ENCODE measurements at places on chromosomes 13 and 19.

GRCh38 chr13:99214232-99214631 lies 13.6 kb downstream of the UBAC2 start:
- DNase-seq = no peak

DNA sequence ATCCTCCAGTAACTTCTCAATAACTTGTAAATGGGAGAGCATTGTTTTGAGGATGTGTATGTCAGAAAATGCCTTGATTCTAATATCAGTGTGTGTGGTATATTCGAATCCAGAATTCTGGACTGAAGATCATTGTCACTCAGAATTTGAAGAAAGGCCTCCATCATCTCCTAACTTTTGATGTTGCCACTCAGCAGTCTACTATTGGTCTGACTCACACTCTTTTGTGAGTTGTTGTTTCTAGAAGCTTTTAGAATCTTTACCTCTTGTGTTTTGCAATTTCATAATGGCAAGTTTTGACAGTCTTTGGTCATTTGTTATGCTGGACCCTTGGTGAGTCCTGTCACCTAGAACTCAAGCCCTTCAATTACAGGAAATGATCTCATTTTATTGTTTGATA lies 77.0 kb downstream of the RUBCNL start:
- no peak for DNase-seq

GRCh38 chr13:75256922-75257321 lies 225.0 kb downstream of the TBC1D4 start:
- DNase-seq = no peak

DNA sequence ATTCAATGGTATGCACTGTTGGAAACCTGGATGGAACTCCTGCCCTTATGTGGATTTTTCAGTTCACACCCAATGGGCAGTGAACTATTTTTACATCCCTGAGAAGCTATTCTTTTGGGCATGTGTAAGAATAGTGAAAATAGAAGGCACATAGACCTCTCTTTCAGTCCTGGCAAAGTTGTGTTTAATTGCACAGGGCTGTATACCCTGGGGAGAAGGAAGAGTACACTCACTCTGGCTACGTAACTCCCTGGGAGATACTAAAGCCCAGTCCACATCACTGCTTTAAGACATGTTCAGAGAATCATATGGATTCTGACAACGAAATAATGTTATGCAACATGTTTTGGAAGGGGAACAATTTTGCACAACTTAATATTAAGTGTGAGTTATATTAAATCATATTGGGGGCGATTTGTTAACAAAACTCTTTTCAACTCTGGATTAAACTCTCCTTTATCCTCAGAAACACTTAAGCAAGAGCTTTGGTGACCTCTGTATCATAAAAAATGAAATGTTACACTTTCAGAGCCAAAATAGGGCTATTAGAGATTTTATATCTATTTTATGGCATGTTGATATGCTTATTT lies 166.1 kb downstream of the DCT start:
- DNase-seq = no peak

GRCh38 chr19:10151521-10151920 lies 31.8 kb upstream of the EIF3G start:
- no peak for DNase-seq

GRCh38 chr19:3154957-3155736 lies 19.3 kb downstream of the GNA15 start:
- DNase-seq = peak; percentile 71

DNA sequence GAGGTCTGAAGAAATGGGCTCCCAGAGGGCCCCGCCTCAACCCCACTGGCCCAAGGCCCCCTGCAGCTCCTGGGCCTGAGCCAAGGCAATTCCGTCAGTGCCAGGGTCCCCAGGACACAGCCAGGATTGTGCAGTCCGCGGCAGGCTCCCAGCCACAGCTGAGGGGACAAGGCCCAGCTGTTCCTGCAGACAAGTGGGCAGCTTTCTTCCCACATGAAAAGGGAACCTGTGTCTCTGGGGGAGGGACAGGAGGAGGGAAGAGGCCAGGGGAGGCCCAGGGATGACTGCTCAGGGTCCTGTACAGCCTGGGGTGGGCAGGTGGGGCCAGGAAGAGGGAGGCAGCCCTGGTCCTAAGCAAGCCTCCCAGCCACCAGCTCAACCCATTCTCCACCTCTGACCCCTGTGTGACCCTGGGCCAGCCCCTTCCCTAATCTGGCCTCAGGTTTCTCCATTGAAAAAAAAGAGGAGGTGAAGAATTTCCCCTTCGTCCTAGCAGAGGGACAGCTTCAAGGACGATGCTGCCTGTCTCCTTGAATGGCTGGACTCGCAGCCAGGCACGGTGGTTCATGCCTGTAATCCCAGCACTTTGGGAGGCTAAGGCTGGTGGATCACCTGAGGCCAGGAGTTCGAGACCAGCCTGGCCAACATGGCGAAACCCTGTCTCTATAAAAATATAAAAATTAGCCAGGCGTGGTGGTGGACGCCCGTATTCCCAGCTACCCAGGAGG lies 20.5 kb upstream of the VSTM2B start:
- DNase-seq = no peak

DNA sequence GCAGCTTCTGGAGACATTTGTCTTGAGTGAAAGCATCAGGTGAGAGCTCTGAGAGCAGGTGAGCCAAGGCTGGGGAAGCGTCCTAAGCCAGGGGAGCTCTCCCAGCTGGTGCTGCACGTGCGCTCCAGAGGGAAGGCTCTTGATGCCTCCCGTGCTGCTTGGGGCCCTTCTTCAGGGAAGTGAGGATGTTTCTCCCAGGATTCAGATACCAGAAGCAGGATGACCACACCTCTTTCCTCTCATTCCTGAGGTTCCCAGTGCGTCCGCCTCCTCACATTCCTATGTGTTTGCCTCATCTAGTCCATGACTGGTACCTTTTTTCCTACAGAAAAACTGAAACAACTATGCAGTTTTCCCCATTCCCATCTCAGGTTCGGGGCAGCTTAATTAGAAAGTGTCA lies 231.0 kb upstream of the IRS2 start:
- no peak for DNase-seq

DNA sequence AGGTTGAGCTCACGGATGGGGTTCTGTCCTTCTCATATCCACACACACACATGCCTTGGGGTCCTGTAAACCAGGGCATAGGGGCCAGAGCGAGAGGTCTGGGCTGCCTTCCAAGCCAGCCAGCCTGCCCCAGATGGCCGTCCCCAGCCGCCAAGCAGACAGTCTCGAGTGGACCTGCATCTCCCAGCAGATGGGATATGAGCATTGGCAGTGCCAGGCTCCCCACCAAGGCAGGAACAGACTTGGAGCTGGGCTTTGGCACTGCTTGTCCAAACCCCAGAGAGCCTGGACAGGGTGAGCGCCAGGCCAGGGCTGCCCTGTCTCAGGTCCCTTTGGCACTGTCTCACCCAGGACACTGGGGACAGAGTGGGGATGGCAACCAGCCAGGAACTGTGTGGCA lies 130.4 kb downstream of the DPF1 start:
- peak; percentile 65 for DNase-seq

GRCh38 chr19:34351382-34351826 lies 13.6 kb upstream of the GPI start:
- no peak for DNase-seq

DNA sequence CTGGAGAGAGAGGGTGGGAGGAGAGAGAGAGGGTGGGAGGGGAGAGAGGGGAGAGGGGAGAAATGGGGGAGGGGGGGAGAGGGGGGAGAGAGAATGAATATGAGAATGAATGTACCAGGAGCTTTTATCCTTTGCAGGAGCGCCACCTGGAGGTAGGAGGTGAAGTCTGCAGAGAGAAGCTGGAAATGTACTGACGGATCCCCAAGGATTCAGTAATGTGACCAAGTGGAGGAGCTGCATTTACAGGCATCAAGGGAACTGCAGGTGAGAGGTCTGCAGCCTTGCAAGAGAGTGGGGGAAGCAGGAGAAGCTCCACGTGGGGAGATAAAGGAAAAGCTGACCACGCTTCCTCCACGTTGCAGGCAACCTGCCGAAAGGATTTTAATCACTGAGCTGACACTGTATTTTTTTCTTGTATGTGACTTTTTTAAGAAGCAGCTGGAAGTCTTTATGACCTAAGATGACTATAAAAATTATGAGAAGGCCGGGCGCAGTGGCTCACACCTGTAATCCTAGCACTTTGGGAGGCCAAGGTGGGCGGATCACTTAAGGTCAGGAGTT lies 33.7 kb downstream of the VSTM1 start:
- peak; percentile 38 for DNase-seq

GRCh38 chr19:31353833-31354232 lies 4.6 kb upstream of the TSHZ3 start:
- DNase-seq = no peak

- no peak for DNase-seq
Measured at GRCh38 chr13:83470133-83470797, 412.0 kb downstream of the SLITRK1 start.

- DNase-seq = no peak
Measured at GRCh38 chr13:113273851-113274590, 23.0 kb upstream of the LAMP1 start.

GRCh38 chr13:27954406-27954851 lies 14.7 kb downstream of the CDX2 start:
- no peak for DNase-seq

DNA sequence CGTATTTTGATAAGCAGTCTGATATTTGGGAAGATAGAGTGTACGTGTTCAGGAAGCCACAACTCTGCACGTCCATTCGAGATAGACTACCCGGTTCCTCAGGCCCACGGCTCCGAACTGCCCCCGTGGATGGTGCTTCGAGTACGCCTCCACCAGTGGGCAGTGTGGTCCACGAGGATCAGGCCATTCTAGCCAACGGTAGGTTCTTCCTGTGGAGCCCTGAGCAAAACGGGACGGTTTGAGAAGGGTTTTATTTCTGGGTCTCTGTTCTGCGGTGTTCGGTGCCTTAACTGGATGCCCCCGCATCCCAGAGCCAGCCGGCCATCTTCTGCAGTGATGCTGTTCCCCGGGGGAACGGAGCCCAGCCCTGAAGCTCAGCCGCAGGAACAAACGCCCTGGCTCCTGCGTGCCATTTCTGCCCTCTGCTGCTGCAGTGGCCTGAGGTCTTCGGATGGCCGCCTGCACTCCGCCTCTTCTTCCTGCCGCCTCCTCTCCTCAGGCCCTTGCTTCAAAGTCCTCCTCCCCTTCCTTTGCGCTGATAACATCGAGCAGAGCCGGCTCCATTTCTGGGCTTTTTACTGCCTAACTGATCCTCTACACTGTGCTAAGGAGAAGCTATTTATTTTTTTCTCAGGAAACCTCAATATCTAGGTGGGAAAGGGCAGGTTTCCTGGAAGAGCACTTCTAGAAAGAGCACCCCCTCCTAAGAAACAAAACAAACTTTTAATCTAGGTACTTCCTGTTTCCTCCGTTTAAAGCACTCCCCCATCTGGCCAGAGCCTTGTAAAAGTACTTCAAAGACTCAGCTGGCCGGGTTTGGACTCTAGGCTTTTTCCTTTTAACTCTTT lies 36.2 kb upstream of the SLC46A3 start:
- DNase-seq = peak; percentile 49

GRCh38 chr13:110916301-110917142 lies 1.7 kb upstream of the ANKRD10 start:
- no peak for DNase-seq

- no peak for DNase-seq
Measured at GRCh38 chr19:1282588-1283206, 3.0 kb upstream of the EFNA2 start.

GRCh38 chr19:7366701-7367420 lies 18.1 kb downstream of the ARHGEF18 start:
- DNase-seq = no peak

GRCh38 chr13:104785952-104786351 lies 1719.7 kb upstream of the SLC10A2 start:
- DNase-seq = no peak

DNA sequence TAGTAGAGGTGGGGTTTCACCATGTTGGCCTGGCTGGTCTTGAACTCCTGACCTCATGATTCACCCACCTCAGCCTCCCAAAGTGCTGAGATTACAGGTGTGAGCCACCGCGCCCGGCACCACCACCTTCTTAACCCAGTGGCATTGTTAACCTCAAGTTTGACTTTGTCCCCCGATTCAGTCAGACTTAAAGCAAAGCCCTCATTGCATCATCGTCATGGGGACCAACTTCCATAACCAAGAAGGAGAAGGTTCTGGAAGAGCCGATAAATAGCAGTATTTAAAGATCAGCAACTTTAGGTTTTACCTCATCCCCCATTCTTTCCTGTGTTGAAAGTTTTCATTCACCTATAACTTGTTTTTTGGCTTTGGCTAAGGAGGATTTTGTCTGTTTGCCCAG lies 6.7 kb upstream of the INAFM1 start:
- DNase-seq = no peak

- DNase-seq = no peak
Measured at GRCh38 chr19:54608792-54609191, 15.4 kb downstream of the LILRA1 start.

DNA sequence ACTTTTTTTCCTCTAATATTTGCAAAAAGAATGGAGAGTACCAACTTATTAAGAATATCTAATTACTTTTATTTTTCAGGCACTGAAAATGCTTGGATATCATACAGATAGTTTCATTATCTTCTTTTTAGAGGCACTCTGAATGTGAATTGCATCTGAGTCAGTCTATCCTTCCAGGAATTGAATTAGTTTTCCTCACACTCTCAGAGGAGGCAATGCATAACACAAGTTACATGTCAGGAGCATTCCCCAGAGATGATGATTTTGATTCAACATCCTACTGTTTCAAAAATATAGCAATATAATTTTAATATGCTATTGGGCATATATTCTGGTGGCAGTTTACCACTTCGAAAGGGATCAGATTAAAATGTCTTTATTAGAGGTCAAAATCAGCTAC lies 1315.4 kb downstream of the PCDH9 start:
- DNase-seq = no peak

- DNase-seq = no peak
Measured at GRCh38 chr19:5718579-5719273, 1.2 kb downstream of the LONP1 start.

- no peak for DNase-seq
Measured at GRCh38 chr13:96130818-96131340, 41.0 kb downstream of the HS6ST3 start.

- no peak for DNase-seq
Measured at GRCh38 chr13:34201050-34201913, 383.3 kb downstream of the RFC3 start.

All from left ventricle myocardium superior (tissue), 1 donor.